Muscle of arm (tissue), 14 donors: ENCODE measurements at places on chromosomes 7 and 10.

DNA sequence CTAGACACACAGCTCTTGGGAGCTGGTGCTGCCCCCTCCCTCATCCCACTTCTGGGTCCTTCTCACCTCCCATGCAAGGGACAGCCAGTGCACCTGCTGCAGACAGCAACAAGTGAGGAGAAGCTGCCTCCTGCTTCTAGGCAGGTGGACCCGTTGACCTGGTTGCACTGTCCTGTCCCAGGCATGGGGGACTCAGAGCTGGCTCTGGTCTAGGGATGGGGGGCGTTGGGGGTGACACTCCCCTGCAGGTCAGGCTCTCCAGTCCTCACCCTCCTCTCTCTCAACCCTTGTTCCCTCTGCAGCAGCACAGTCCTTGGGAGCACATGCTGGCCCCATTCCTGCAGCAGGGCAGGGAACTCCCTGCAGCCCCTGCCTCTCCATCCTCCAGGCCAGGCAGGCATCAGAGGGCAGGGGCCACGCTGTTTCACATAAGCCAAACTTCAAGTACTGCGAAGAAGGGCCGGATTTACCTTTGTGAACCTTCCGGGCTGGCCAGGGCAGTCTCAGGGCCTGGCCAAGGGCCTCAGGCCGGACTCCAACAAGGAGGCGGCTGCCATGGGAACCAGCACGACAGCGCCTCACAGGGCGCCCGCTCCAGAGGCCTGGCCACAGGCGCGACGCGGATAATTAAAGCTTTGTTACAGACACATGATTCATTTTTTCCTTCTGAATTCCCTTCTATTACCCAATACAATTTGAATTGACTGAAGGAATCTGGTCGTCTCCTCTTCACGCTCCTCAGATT is 48.5 kb downstream of the RASGEF1A start:
- no peak for DNase-seq

DNA sequence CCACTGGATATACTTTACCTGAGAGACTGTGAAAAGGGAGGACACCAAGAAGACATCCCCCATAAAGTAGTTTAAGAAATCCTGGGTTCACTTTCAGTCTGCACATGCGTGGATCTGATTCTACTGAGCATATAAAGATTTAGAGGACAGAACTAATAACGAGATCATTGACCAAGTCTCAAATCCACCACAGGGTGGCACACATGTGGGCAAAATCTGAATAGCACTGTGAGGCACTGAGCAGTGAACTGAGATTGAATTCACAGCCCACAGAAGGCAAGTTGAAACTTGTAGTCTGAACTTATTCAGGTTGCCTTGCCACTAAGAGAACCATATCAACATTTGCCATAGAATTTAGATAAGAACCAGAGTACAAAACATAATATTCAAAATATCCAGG is 818.6 kb downstream of the GRID1 start:
- DNase-seq, result peak; percentile 34

DNA sequence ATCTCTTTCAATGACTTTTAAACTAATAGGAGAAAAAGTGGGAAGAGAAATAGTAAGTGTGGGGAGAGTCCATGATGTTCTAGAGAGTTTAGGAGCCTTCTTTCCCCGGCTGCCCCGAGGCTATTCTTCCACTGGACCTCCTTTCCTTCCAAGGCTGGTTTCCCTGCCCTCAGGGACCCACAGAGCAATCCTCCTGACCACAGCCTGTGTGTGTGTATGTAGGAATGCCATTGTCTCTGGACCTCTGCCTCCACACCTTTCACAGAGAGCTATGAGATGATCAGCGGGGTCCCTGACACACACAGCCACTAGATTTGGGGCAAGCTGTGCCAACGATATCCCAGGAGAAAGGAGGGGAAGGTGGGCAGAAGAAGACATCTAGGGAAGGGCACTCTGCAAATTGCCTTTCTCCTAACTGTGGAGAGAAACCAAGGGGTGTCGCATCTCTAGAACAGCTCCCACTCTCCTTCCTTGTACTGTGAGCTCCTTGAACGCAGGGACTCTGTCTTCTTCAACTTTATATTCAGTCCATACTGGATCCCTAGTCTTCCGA is 13.3 kb upstream of the CHCHD3 start:
- DNase-seq, result no peak

- no peak for DNase-seq
These were observed 48.5 kb upstream of the LMTK2 start for GRCh38 chr7:98058186-98058585.
